ENCODE measurements at places on chromosomes 13 and 19.

- no peak for DNase-seq
These were observed 17.6 kb upstream of the KLK4 start for GRCh38 chr19:50928831-50929230.

GRCh38 chr13:83620530-83621220 lies 261.6 kb downstream of the SLITRK1 start:
- no peak for DNase-seq

DNA sequence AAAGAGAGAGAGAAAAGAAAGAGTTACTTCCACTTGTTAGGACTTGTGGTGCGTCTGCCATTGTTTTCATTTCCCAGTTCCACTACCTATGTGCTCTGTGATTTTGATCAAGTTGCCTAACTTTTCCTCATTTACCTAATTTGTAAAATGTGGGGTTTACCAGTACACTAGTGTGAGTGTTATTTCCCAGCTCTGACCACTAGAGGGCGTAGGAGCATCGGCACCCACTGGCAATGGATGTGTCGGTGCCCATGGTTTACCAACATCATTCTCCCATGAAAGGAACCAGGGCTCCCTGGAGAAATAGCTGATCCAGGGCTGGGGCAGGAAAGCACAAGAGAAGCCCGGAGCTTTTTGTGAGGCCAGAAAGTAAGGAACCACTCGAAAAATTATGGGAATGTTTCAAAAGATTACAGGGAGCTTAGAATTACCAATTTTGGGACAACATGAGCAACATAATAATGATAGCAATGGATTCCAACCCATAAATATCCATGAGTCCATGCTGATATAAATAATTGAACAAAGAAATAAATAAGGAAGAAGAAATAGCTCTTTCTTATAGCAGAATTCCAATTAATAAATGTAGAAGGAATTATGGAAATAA lies 15.1 kb upstream of the CEACAM4 start:
- DNase-seq, result peak; percentile 62

GRCh38 chr19:32178401-32178800 lies 167.0 kb upstream of the ZNF507 start:
- no peak for DNase-seq

- no peak for DNase-seq
These were observed 6.8 kb upstream of the DNAAF3 start for GRCh38 chr19:55173186-55173713.

DNA sequence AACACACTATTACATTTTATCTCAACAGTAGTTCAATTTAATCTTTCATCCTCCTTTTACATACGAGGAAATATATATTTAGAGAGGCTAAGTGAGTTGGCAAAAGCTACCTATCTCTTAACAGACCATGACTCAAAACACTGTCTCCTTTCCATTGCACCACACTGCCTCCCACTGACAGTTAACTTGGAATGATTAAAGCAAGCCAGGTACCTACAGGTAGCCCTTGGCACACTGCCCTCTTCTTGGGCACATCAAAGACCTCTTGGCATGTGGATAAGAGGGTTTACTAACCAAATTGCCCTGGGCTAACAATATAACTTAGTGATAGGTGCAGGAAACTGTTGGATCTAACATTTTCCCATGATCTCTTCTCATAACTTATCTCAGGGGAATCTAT lies 1.8 kb downstream of the ABHD13 start:
- no peak for DNase-seq

DNA sequence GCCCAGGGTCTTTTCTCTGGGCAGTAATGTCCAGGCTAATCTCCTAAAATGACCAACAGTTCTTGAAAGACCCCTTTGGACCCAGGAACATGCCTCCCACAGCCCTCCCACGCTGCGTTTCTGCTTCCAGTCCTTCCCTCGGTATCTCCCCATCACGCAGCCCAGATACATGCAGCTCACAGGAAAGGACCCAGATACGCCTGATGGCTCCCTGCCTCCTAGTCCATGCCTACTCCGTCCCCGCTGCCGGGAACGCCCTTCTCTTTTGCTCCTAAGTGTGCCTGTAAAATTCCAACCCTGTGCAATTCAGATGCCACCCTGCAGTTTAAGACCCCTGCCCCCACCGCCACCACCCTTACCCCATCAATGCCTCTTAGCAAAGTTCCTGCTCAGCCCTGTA lies 778 bp downstream of the MUC16 start:
- DNase-seq, result no peak

- DNase-seq, result no peak
These were observed 55.7 kb upstream of the C1QTNF9 start for GRCh38 chr13:24253520-24254145.

GRCh38 chr19:406971-407510 lies 1.9 kb downstream of the C2CD4C start:
- DNase-seq, result no peak

DNA sequence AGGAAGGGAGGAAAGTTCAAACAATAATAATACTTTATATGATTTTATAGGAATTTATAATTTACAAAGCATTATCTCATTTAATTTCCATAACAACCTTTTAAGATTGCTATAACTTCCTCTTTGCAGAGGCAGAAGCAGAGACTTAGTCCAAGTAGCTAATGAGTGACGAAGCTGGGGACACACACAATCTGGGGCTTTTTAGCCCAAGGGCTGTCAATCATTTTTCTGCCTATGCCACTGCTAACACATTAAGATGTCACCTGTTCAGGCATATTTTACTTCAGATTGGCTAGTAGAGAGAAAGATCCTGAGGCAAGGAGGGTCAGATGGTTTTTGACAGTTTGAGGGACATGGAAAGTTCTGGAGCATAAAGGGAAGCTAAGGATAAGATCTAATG lies 12.6 kb downstream of the SCEL start:
- no peak for DNase-seq

DNA sequence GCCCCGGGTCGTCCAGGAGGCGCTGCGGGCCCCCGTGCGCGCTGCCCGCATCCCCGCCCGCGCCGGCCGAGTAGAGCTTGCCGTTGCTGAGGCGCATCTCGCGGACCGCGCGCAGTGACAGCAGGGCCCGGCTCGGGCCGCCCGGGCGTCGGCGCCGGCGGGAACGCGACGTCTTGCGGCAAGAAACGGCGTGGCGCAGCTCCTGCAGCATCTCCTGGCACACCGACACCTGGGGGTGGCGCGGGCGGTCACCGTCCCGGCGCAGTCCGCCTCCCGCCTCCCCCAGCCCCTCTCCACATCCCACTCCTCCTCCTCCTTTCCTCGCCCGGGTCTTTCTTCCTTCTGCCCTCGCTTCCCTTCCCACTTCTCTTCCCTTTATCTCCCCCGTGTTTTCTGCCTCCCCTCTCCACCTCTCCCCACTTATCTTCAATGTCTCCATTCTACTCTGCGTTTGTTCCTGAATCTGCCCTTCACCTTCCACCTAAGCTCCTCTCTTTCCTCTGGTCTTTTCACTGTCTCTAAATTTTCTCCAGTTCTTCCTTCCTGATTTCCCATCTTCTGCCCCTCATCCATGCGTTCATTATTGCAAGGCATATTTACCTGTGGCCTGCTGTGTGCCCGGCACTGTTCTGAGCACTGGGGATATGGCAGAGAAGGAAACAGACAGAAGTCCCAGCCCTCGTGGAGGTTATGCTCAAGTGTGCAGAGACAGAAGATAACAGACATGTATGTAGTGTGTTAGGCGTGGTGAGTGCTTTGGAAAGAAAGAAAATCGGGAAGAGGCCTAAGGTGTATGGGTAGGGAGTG lies 5.2 kb upstream of the ATP1A3 start:
- no peak for DNase-seq

DNA sequence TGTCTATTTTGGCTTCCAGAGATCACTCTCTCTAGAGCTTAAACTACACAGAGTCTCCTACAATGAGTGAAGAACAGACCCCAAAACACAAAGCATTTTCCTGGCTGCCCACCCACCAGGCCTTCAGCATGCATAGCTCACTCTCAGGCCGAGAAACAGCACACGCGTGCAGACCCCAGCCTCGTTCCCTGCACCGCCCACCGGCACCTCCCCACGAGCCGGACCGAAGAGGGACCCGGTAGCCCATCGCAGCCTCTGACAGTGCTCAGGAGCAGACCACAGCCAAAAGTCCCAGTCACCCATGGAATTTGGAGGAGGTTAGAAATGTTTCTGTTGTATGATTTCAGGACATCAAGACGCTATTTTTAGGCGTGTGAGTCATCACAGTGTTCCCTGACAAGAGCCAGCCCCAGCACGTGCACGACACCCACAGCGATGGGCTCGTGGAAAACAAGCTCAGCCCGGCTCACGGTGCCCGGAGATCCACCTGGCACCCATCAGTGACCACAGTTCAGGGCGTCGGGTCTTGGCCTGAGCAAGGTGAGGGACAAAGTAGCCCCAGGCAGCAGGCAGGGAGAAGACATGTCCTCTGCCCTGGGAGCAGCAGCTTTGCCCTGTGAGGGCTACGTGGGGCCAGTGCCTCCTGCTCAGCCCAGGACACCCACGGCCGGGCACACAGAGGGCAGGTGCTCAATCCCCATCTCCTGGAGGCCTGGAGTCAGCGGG lies 50.1 kb upstream of the SPACA7 start:
- no peak for DNase-seq

DNA sequence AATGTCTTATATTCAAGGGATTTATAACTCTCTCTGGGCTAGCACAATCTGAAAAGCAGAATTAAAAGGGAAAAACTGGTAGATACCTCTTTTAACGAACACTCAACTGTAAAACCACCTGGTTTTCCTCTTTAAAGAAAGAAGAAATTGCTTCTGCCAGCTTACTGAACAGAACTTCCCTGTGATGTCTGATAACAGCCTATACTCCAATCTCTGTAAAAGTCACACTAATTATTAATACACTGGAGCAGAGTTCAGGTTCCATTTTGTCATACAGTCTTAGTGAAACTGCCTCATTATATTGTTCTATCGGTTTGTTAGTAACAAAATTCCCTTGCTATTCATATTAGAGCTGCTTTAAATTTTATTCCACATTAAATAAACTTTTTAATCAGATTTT lies 251.0 kb upstream of the STARD13 start:
- DNase-seq, result no peak

DNA sequence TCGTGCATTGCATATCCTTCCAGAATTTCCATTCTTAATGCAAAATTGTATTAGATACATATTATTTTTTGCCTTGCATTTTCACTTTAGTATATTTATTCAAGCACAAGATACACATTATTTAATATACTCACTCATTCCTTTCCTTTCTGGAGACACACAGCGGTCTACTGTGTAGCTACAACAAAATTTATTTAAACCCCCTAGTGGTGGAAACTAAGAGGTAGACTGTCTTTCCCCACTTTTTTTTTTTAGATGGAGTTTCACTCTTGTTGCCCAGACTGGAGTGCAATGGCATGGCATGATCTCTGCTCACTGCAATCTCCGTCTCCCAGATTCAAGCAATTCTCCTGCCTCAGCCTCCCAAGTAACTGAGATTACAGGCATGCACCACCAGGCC lies 2040.3 kb upstream of the PCDH20 start:
- DNase-seq, result no peak

GRCh38 chr19:52786078-52786463 lies 520 bp downstream of the ZNF600 start:
- DNase-seq, result no peak

- DNase-seq, result no peak
These were observed 4.3 kb downstream of the NANOS3 start for GRCh38 chr19:13881251-13881691.

GRCh38 chr19:14102756-14103155 lies 12.2 kb upstream of the SAMD1 start:
- no peak for DNase-seq

DNA sequence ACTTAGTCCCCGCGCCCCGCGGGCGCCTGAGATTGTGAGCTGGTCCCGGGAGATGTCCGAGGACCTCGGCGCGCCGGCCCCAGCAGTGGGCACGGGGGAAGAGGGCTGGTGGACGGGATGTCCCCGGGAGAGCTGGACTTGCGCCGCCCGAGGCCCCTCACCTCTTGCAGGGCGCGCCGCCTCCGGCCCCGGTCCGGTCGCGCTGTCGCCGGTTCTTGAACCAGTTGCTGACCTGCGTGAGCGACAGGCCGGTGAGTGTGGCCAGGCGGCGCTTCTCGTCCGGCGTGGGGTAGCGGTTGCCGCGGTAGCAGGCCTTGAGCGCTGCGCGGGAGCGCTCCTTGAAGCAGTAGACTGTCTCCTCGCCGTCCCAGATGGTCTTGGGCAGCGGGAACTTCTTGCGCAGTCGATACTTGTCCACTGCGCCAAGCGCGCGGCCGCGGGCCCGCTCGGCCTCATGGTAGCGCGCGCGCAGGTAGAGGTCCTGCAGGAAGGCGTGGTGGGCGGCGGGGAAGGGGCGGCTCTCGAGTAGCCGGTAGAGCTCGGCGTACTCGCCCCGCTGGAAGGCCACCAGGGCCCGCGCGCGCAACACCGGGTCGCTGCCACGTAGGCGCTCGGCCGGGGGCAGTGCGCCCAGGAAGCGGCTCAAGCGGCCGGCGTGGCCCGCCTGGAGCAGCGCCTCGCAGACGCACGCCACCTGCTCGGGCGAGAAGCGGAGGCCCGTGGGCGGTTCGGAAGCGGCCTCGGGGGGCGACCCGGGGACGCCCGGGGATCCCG lies 984 bp downstream of the SIX5 start:
- no peak for DNase-seq

DNA sequence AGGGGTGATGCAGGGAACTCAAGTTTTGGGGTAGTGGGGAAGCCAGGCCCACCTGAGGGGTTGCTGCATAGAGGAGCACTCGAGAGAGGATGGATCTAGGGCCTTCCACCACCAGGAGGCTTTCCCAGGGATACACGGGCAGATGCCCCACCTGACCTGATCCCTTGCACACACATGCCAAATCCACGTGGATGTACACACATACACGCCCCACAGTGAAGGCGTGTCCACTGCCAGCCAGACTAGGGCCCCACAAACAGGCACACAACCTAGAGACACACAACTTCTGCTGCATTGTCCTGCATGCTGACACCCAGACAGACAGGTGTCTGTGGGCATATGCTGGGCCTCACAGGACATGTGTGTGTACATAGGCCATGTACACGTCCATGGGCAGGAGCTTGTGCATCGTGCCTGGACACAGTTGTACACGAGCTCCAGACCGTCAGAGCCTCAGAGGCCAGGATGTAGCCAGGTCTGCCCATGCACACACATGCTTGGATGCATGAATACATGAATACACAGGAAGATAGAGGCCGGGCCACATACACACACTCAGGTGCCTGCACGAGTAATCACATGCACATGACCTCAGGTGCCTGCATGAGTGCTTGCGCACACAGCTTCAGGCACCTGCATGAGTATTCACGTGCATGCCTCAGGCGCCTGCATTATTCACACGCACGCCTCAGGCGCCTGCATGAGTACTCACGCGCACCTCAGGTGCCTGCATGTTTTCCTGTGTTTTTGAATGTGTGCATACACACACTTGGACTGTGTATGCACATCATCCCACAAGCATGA lies 8.9 kb downstream of the CCDC97 start:
- no peak for DNase-seq
